ENCODE measurements at places on chromosomes 4 and X.

- DNase-seq: no peak
Observed at GRCh38 chrX:118614150-118614549, 113.3 kb upstream of the IL13RA1 start.

GRCh38 chr4:2078584-2078983, 19.5 kb downstream of the NAT8L start:
- DNase-seq: no peak

DNA sequence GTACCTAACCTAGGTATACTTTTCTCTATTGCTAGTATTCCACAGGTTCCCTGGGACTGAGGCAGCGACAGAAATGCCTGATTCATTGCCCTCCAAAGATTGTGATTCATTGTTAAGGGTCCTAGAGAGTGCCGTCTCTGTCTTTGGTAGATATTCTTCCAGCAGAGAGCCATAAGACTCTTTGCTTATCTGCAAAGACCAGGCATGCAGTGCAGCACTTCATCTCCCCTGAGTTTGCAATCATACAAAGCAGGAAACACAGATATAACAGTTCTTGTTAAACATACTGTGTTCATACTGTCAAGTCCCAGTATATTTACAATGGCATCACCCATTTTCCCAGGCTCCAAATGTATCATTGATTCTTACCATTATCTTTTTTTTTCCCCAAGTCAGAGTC, 47.7 kb downstream of the KLF8 start:
- DNase-seq: no peak

DNA sequence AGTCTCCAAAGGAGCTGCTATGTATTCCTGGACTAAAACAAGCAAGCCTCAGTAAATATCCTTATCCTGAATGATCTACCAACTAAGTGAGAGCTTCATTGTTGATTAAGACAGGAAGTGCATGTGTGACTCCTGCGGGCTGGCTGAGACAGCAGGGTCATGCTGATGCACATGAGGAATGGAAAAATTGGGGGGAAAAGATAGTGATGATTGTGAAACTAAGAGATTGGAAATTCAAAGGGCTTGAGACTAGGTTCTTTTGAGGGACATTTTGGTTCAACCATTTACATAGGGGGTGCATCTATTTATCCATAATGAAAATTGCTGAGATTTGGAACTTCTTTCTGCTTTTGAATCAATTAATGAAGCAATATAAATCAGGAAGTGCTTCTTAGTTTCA, 61.1 kb upstream of the C1QTNF7 start:
- no peak for DNase-seq

GRCh38 chr4:10784621-10785020, 100.1 kb upstream of the CLNK start:
- no peak for DNase-seq

- DNase-seq: peak; percentile 54
Observed at GRCh38 chr4:5940470-5941203, 47.8 kb upstream of the CRMP1 start.

- DNase-seq: peak; percentile 35
Observed at GRCh38 chr4:114599231-114599902, 760 bp downstream of the UGT8 start.

GRCh38 chrX:17323397-17323796, 51.6 kb upstream of the NHS start:
- no peak for DNase-seq

GRCh38 chr4:112514647-112515197, 1.3 kb downstream of the NEUROG2 start:
- DNase-seq: no peak

GRCh38 chrX:47482065-47482511, 934 bp downstream of the ZNF41 start:
- no peak for DNase-seq

DNA sequence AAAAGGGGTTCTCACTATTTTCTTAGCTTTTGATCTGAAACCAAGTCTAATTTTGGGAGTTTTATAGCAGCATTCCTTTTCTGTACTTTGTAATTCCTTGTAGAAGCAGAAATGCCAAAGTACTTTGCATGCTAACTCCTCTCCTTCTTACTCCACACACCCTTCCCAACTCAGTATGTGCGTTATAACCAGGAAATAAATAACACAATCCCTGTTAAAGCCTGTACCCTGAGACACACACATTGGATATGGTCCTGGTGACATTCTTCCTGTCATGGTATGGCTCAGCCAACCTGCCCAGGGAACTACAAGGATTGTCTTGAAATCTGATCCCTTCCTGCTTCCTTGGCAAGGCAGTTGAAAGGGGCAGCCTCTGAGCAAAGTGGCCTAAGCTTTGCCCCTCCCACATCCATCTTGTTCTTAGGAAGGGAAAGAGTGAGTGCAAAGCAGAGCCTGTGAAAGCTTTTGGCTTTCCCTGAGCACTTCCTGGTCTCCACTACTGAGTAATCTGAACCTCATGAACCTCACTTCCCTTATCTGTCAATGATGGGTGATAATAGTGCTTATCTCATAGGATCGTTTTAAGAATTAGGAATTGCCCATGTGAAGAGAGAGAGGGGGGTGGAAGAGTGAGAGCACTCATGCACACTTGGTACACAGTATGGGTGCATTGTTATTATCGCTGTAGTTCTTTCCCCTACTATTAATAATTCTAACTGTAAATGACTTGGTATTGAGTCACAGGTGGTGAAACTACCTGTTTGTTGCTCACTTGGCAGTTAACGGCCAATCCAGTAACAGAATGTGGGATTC, 109.3 kb downstream of the AFF2 start:
- peak; percentile 33 for DNase-seq

- DNase-seq: no peak
Observed at GRCh38 chr4:123876671-123877101, 480.1 kb downstream of the SPRY1 start.

DNA sequence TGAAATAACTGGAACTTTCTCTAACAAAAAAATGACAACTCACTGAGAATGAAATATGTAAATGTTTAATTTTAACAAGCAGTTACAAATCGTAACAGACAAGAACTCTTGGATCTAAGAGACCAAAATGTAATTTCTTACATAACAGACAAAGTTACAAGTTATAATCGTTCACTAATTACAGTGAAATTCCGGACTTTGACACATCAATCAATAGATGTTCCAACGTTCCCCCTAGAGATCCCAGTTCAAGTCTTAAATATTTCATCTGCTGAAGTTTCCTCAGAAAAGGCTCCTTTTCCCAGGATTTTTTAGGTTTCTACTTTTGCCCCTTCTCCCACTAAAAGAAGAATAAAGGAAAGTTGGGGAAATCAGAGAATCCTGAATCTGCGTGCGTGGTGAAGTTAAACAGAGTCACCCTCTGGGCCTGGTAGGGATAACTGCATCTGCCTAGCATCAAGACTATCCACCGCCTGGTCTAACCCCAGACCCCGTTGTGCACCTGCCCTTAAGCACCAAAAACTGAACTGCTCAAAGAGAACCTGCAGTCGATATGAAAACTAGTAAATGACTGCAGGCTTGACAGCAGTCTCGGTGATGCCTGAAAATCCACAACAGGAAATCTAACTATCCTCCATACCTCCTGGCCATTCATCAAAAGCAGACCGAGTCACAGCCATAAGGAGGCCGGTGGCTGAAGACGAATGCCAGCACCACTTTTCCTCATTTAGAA, 2.3 kb downstream of the IRF2 start:
- DNase-seq: no peak

DNA sequence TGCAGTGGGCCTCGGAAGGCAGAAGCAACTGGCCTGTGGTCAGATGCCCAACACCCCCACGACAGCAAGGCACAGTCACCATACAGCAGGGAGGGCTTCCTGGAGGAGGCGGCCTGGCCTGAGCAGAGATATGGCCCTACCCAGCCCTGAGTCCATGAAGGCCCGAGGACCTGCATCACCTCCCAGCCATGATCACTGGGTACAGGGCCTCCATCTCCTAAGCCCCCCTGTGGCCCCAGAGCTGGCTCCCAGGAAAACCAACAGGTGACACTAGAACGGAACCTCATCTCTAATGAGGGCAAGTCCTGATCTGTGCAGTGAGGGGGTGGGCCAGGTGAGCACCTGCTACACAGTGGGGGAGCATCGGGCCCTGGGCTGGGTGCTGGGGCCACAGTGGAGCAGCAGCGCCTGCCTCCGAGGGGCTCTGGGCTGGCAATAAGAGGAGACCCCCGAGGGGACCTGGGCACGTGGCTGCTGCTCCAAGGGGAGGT, 26.2 kb upstream of the MXD4 start:
- no peak for DNase-seq

GRCh38 chrX:104745152-104745551, 179.2 kb downstream of the IL1RAPL2 start:
- DNase-seq: no peak

- DNase-seq: no peak
Observed at GRCh38 chr4:25873632-25874129, 10.9 kb upstream of the SEL1L3 start.

GRCh38 chrX:131792789-131793462, 230.2 kb upstream of the STK26 start:
- DNase-seq: no peak

GRCh38 chr4:144734522-144734921, 88.6 kb downstream of the HHIP start:
- peak; percentile 37 for DNase-seq

- no peak for DNase-seq
Observed at GRCh38 chrX:63785708-63786040, 660 bp upstream of the ARHGEF9 start.

DNA sequence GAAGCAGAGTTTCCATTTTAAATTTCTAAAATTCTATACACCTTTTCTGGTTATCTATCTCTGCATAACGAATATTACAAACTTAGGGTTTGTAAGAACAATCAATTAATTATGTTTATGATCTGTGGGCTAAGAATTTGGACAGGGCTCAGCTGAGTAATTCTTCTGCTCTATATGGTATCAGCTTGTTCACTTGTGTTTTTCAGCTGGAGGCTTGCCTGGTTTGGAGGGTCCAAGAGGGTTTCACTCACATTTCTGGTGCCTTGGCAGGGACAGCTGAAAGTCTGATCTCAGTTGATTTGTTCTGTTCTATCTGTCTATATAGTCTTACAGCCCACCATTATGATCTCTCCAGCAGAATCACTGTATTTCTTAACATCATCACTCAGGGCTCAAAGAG, 57.8 kb upstream of the ADGRA3 start:
- no peak for DNase-seq

DNA sequence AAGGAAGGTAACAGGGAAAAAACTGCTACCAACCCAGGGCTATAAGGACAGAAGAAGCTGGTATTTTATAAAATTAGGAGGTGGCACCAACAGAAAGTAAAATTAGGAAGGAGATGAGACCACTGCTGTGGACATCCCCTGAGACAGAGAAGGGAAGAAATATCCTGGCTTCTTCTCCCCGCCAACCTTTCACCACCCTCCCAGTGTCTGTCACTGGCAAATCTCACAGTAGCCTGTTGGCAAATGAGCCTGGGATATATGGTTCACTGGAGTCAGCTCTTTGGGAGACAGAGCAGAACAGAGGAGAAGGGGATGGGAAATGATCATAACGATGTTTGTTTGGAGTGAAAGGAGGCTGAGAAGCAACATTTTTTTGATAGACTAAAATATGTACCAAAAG, 190.9 kb upstream of the PACRGL start:
- no peak for DNase-seq

- DNase-seq: peak; percentile 65
Observed at GRCh38 chr4:6200011-6200921, at the start of gene JAKMIP1. Gene JAKMIP1 (minus strand): TSS chr4:6200549. CDS start chr4:6112850, 87,699 bp downstream.

DNA sequence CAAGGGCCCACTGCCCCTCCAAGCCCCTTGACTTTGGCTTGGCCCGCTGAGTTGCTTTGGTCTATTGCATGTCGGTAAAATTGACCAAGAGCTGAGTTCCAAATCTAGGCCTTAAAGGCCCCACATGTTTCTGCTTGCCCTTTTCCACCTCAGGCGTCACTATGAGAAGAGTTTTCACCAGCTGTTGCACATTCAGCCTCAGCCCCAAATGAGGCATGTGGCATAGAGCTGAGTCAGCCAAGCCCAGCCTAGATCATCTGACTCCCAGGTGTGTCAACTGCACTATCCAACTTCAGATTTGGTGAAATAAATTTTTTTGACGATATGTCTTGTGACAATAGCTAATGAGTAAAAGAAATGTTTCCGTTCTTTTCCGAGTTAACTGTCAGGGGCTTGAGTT, 424.5 kb upstream of the FAM47C start:
- no peak for DNase-seq

DNA sequence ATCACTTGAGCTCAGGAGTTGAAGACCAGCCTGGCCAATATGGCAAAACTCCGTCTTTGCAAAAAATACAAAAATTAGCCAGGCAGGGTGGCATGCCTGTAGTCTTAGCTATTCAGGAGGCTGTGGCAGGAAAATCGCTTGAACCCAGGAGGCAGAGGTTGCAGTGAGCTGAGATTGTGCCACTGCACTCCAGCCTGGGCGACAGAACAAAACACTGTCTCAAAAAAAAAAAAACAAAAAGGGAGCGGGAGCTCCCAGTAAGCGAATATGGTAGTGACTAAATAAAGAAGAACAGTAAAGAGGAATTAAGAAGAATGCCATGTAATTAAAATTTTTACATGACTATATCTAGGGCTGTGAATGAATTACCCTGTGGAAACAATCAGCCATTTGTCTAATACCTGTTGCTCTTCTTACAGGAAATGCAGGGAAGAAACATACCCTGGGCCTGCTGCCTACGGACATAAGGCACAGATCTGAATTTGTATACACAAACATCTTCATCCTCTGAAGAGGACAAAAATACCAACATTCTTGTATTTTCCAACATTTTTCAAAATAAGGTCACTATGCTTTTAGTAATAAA, 11.4 kb downstream of the WDFY3 start:
- no peak for DNase-seq

- no peak for DNase-seq
Observed at GRCh38 chr4:151013944-151014343, 1.1 kb downstream of the LRBA start.

GRCh38 chr4:79334783-79335182, 8.9 kb upstream of the NAA11 start:
- no peak for DNase-seq

- peak; percentile 44 for DNase-seq
Observed at GRCh38 chrX:71652405-71652804, 14.9 kb upstream of the LOC101059915 start.

- no peak for DNase-seq
Observed at GRCh38 chrX:10582945-10583344, 37.4 kb downstream of the MID1 start.

GRCh38 chr4:7384003-7384928, 50.5 kb downstream of the PSAPL1 start:
- DNase-seq: no peak

DNA sequence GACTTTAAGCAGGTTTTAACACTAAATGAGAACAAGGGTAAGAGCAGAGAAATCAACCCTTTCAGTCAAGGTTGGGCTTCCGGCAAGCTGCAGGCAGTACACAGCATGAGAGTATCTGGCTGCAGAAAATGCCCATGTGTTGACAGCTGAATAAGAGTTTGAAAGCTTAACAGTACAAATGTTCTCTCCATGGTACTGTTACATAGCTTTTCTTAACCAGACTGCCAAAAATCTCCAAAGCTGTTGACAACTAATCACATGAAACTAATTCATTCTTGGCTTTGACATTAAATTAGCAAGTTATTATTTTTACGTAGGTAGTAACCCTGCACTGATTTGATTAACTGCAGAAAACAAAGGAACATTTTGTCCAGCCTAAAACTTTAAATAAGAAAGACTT, 153.5 kb downstream of the SLC10A7 start:
- DNase-seq: no peak

GRCh38 chrX:24396236-24396930, 35.9 kb downstream of the SUPT20HL1 start:
- DNase-seq: peak; percentile 62

- DNase-seq: no peak
Observed at GRCh38 chr4:113209153-113209552, 159.7 kb downstream of the ANK2 start.
